ENCODE measurements at places on chromosomes 5 and 9. TPM values are rescaled to one million over a fixed set of nuclear protein-coding genes. Genes with fewer than 3 reads are reported as not detected.

GRCh38 chr5:5423586-5423985, 1.1 kb downstream of the ICE1 start:
- no peak for DNase-seq

The TUT7 gene
- 23.8 TPM for polyA plus RNA-seq

The ZNF883 gene
- polyA plus RNA-seq, result 7.8 TPM

The FCN2 gene
- polyA plus RNA-seq, result 0.41 TPM

- DNase-seq, result no peak
Measured at GRCh38 chr5:158344376-158344775, 485.4 kb upstream of the CLINT1 start.

DNA sequence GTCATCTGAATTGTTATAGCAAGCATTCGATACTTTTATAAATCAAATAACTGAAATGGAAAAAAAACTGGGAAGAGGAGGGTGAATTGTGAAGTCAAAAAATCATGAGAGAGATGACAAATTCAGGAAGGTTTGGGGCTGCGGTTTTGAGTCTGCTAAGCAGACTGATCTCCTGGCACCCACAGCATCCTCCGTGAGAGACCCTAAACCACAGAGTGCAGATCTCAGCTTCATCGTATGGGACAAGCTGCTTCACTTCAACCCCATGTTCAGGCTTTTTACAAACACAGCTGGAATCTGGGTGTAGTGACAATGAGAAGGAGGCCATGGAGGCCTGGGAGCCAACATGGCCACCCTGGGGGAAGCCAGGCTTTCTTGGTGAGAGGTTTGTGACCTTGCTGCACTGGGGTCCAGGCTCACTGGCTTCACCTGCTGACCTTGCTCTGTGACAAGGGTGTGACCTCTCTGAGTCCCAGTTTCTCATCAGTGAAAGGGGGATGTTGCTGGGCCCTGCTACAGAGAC, 19.4 kb downstream of the USP20 start:
- no peak for DNase-seq
